ENCODE measurements at places on chromosomes 4 and X.

GRCh38 chr4:4477391-4477790 lies 64.5 kb downstream of the STX18 start:
- H3K27ac ChIP-seq, result no peak overlapping the region
- H3K4me1 ChIP-seq, result no peaks in the 10 kb centered on the region
- no peak for DNase-seq
- no peaks in the 10 kb centered on the region for H3K36me3 ChIP-seq
- no peaks in the 10 kb centered on the region for H3K27me3 ChIP-seq
- H3K4me3 ChIP-seq, result no peak overlapping the region

GRCh38 chr4:71816676-71817303 lies 32.9 kb upstream of the GC start:
- no peaks in the 10 kb centered on the region for H3K27me3 ChIP-seq
- no peak overlapping the region for H3K4me3 ChIP-seq
- no peaks in the 10 kb centered on the region for H3K4me1 ChIP-seq

DNA sequence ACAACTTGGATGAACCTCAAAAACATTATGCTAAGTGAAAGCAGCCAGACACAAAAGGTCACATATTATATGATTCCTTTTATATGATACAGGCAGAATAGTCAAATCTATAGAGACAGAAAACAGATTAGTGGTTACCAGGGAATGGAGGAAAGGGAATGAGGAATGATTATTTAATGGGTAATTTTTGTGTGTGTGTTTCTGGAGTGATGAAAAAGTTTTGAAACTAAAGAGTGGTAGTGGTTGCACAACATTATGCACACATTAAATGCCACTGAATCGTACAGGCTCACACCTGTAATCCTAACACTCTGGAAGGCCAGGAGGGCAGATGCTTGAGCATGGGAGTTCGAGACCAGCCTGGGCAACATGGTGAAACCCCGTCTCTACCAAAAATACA lies 19.6 kb upstream of the SOD3 start:
- no peaks in the 10 kb centered on the region for H3K4me1 ChIP-seq
- no peak overlapping the region for H3K27ac ChIP-seq
- H3K36me3 ChIP-seq, result no peaks in the 10 kb centered on the region
- DNase-seq, result no peak
- no peak overlapping the region for H3K4me3 ChIP-seq

DNA sequence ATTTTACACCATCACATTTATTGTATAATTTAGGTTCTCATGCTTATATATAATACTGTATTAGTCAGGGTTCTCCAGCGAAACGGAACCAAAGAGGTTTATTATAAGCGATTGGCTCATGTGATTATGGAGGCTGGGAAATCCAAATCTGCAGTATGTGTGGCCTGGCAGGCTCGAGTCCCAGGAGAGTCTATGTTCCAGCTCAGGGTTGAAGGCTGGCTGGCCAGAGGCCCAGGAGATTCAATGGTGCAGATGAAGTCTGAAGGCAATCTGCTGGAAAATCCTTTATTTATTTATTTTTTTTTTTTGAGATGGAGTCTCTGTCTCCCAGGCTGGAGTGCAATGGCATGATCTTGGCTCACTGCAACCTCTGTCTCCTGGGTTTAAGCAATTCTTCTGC lies 63.0 kb upstream of the WDFY3 start:
- no peak overlapping the region for H3K4me3 ChIP-seq
- H3K27ac ChIP-seq, result no peak overlapping the region
- no peak for DNase-seq
- no peaks in the 10 kb centered on the region for H3K27me3 ChIP-seq
- no peaks in the 10 kb centered on the region for H3K4me1 ChIP-seq

- no peak overlapping the region for H3K4me3 ChIP-seq
- H3K27me3 ChIP-seq, result no peaks in the 10 kb centered on the region
- no peak overlapping the region for H3K27ac ChIP-seq
- H3K4me1 ChIP-seq, result no peaks in the 10 kb centered on the region
- H3K36me3 ChIP-seq, result no peaks in the 10 kb centered on the region
These were observed 231.5 kb downstream of the SLC7A11 start for GRCh38 chr4:138010639-138011038.

Data from CD4-positive, alpha-beta memory T cell (primary cell).